T47D (cell line): ENCODE measurements at places on chromosomes 4 and X.

GRCh38 chr4:76197971-76198410 is 15.6 kb downstream of the SCARB2 start:
- no peak for DNase-seq

- peak; percentile 51 for DNase-seq
These were observed 11.6 kb downstream of the PDZD4 start for GRCh38 chrX:153818571-153819383.

DNA sequence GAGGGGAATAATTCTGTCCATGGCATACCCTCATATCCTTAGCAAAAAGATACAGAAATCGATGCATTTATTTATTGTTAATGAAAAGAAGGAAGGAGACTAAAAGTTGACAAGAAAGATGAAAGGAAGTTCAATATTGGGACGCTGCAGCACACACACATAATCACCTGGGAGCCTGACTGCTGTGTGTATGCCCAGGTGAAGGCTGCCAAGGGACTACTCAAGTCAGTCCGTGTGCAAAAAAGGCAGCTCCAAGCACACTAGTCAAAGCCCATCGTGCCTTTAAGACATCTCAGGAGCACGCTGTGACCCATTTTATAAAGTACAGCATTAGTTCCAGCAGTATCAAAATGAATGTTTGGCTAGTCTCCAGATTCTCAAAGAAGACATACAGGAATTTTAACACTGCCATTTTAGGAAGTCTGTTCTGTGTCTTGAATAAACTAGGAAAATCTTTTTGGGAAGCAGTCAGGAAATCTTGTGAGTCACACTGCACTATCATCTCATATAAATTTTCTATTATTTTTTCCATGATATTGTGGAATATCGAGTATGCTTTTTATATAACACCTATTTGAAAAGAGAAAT is 363.9 kb downstream of the GASK1B start:
- DNase-seq: no peak

GRCh38 chrX:12325171-12325570 is 186.9 kb downstream of the FRMPD4 start:
- no peak for DNase-seq

- DNase-seq: no peak
These were observed 64.9 kb upstream of the CAMK2D start for GRCh38 chr4:113826421-113826820.

DNA sequence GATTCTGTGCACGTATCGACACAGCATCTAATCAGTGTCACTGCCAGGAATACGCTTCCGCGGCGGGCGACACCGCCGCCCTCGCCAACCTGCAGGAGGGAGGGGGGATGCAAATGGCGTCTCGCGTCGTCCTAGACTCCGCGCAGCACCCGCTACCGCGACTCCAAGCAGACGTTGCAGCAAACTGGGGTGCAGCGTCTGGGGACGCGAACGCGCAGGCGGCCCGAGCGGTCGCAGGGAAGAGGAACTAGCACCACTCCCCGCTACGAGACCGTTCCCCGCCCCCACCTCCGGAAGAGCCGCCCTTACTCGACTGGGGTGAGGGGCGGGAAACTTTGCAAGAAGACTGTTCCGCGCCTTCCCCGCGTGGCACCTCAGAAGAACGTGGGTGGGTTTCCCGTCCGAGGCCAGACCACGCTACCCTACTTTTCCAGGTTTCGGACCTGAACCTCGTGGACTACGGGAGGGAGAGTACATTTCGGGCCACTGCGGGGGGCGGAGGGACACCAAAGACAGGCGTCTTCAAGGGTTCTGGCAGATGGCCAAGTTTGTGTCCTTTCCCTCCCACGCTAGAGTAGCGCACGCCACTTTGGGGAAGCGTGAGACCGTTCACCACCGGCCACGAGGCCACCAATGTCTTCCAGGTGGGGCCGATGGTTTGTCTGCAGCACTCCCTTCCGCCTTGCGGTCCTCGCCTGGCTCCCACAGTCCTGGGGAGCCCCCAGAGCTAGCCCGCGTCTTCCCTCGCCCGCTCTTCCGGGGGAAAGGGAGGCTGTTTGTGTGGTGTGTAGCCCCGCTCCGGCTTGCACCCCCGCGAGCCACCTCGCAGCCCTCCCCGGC is 78.0 kb upstream of the BCOR start:
- peak; percentile 83 for DNase-seq

DNA sequence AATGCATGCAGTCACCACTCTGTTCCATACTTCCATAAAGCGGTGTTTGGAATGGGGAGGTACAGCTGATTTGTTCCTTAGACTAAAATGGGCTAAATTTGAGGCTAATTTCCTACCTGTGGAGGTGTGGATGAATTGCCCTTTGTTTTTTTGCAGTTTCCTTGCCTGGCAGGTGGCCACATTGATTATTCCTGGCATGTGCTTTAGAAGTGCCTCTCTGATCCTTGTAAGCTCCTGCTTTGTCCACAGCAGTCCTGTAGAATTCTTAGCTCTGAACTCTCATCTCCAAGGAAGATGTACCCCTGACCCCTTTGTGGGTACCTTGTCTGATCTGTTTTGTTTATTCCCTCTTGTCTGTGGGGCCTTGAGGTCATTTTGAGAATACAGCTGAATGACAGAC is 136.8 kb downstream of the ADGRL3 start:
- DNase-seq: no peak

DNA sequence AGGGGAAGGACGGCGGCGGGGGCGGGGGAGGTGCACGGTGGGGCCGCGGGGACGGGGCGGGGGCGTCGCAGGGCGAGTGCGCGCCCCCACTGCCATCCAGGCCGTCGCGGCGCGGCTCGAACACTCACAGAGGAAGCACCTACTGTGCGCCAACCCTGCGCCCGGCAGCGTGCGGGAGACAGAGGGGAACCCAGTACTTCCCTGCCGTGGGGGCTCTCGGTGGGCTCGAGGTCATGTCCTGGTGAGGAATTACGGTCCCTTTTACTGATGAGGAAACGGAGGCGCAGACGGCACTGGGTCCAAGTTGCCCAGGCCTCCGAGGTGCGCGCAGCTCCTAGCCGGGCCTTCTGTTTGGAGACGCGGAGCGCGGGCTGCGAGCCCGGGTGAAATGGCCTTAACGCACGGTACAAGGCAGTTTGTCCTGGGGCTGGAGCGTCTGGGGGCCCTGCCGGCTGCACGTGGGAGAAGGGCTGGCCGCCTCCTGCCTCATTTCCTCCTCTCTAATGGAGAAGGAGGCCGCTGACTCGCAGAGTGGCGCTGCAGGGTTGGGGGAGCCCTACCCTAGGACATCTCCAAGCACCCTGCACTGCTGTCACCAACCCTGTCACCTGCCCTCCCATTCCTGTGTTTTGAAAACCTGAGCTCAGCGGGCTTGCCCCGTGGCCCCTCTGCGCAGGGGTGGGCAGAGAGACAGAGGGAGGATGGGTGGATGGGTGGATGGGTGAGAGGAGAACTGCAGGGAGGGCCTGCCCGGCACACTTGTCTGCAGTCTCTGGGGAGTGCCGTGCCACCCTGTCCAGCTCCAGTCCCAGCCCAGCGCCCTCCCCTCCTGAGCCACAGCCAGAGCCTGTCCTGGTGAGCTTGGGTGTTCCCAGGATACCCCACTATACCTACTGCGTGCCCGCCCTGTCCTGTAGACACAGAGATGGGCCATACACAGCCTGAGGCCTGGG is 106.0 kb downstream of the ADRA2C start:
- no peak for DNase-seq

DNA sequence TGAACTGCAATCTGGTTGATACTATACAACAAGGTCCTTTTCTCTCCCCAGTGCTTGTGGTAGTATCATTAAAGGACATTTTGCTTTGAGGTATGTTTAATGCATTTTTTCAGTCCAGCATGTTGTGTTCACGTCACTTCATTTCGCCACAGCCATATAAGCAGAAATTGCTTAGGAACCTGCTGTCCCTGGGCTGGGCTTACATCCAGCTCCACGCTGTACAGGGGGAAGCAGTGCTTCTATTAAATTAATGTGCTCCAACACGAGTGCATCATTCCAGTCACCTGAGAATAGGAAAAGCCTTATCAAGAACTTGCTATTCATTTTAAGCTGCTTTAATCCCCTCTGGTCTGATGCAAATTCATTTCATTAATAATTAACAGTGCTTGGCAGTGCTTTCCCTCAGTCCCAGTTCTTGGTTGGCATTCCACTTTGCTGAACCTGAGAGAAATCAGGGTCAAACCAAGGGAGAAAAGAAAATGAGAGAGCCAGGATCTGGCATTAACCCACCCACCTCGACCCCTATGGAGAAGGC is 47.4 kb upstream of the PTCHD1 start:
- DNase-seq: no peak

DNA sequence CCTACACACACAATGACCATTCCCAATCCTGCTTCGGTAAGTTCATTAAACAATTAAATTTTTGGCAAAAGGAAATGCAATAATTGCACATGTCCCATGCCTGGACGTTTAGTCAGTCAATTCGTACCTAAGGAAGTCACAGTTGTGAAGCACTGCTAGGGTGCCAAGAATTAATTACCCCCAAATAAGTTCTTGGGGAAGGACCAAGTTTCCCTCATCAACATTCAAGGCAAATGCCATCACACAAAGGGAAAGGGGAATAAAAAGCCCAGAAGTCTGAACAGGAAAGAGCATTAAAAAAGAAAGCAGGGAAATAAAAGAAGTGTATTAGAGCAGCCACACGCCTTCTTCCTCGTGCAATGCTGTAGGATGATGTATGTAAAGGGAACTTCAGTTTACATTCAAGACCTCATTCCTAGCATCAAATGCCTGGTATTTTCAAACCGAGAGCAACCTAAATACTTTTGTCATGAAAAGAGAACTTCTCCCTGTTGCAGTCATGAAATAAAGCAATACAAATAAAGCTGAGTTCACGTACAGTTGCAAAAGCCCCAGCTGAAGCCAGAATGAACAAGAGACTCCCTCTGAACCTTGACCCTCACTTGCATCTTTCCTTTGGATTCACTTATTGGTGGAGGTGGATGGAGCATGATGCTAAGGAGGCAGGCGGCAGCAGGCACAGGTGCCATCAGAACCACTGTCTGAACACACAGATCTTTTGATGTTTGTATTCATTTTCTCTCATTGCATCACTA is 124.0 kb upstream of the PPARGC1A start:
- no peak for DNase-seq

DNA sequence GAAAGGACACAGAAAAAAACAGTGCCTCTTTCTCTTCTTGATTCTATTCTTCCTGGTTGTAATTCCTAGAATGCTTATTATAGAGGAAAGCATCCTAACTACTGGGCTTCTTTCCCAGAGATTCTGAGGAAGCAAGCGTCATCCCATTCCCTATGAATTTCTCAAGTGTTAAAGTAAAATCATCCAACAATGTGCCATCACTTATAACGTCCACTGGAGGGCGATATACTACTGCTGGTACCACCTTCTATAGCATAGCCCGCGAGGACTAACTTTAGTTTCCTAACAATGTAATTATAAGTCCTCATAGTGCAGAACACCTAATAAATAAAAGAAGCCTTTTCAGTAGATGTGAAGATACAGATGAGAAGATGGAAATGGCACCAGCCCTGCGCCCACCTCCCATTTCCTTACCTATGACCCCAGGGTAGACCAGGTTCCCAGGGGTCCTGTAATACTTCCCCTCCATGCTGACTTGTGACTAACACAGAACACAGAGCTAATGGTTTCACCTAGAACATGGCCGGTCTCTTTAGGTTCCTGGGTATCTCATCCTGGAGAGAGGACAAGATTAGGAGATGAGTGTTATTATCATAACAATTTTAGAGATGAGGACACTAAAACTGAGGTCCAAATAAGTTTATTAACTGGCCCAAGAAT is 4.2 kb downstream of the CENPVL3 start:
- peak; percentile 48 for DNase-seq
